ENCODE measurements at places on chromosomes 6 and 20. TPM values are rescaled to one million over a fixed set of nuclear protein-coding genes. Genes with fewer than 3 reads are reported as not detected.

The VARS2 gene
- total RNA-seq = 26.0 TPM

The MUC22 gene
- total RNA-seq = not detected

The CYP39A1 gene
- 1.1 TPM for total RNA-seq

The SIRT5 gene
- 5.7 TPM for total RNA-seq

The MAS1 gene
- 0.27 TPM for total RNA-seq

The MOCS1 gene
- 29.1 TPM for total RNA-seq

The CLPSL1 gene
- not detected for total RNA-seq

The BMP6 gene
- total RNA-seq = 4.7 TPM

The SRMS gene
- total RNA-seq = not detected

The TXLNB gene
- total RNA-seq = 0.49 TPM

The PNPLA1 gene
- total RNA-seq = not detected

The MCHR2 gene
- not detected for total RNA-seq

The SLC12A5 gene
- not detected for total RNA-seq

The SOBP gene
- total RNA-seq = 10.3 TPM

The KIAA1755 gene
- total RNA-seq = 11.0 TPM

The SMIM29 gene
- 41.3 TPM for total RNA-seq

The EMILIN3 gene
- 0.27 TPM for total RNA-seq
